ENCODE measurements at places on chromosomes 6 and 20.
A peak's percentile ranks its signal among the peaks of the same experiment; 100 is the strongest.

DNA sequence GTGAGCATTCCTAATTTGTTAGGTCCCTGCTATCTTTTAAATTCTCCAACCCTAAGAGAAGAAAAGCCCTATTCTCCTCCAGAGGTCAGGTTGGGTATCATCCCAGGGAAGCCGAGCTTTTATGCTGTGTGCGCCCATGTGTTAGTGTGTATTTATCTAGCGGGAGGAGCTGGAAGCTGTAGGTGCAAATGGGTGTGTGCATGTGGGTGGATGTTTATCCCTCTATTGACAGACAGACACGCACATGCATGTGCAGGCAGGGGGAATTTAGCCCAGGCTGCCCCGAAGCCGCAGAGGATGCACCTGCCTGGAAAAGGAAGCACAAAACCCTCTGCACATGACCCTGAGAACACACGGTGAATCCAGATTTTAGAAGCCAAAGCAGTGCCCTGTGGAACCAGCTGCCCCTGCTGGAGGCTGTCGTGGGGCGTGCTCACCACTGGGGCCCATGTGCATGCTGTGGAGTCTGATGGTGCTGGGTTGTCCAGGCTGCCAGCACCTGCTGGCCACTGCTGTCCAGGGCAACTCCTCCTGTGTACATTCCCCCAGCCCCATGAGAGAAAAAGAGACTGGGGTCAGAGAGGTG is 397.5 kb downstream of the TAF4 start:
- DNase-seq, result no peak

DNA sequence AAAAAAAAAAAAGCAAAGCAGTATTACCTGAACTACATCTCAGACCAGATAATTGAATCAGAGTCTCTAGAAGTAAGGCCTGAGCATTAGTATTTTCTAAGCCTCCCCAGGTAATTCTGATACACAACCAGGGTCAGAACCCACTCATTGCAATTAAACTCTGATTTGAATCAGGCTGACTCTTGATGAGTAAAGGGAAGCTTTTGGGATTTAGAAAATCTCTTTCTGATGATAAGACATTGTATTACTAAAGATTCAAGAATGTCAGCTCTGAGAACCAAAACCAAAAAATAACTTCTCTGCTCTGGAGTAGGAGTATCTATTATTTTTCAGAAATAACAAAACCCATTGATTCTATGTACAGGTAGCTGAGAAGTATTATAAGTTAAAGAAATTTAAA is 100.1 kb upstream of the COL21A1 start:
- no peak for DNase-seq

DNA sequence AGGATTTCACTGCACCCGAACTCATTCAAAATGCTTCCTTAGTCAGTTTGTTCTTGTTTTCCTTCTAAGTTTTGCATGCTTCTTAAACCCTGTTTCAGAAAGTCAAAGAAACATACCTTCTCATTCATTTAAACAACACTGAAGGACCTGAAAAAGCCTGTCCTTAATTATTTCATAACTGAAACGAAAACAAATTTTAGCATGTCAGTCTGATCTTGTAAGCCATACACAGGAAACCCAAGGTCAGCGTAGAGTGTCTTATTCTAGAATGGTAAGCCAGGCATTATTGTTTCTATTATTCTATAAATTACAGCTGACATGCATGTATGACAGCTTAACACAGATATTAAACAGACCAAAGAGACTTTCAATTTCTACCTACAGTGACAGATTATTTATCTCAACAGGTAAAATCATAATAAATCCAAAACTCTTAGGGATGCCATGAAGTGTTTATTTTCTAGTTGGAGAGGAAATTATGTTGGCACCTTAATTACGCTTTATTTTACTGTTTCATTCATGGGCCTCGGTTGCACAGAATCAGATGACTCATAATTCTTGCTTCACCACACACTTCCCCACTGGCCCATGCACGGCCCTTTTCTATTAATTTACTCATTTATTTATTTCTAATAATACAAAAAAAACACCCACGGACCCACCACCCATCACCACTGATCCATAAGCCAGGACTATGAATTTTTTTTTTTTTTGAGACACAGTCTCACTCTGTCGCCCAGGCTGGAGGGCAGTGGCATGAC is 39.3 kb upstream of the DUSP22 start:
- no peak for DNase-seq

- DNase-seq, result peak; percentile 88
Measured at GRCh38 chr6:26553264-26553634, 15.1 kb downstream of the HMGN4 start.

GRCh38 chr6:84282550-84282949 is 55.1 kb upstream of the CEP162 start:
- DNase-seq, result no peak

- no peak for DNase-seq
Measured at GRCh38 chr6:37135835-37136694, 33.9 kb upstream of the PIM1 start.

- no peak for DNase-seq
Measured at GRCh38 chr6:119324718-119325117, 24.8 kb downstream of the MAN1A1 start.

- no peak for DNase-seq
Measured at GRCh38 chr6:108294297-108294726, 542 bp upstream of the AFG1L start.

DNA sequence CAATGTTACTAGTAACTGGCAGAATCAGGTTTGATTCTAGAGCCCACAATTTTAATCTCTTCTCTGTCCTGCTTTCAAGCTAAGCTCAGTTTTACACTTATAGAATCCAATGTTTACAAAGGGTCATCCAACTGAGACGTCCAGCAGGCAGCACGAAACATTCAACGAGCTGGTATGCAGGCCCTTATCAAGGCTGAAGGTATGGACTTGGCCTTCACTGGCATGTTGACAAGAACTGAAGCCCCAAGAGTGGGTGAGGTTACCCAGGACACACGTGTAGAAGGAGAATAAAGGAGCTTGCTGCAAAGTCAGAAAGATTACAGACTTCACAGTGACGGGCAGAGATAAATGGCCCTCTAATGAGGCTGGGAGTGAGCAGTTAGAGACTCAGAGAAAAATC is 187.4 kb downstream of the KIF16B start:
- no peak for DNase-seq

GRCh38 chr6:14079433-14079832 is 38.1 kb upstream of the CD83 start:
- no peak for DNase-seq

GRCh38 chr6:156160007-156160794 is 617.0 kb upstream of the ARID1B start:
- DNase-seq, result no peak

- no peak for DNase-seq
Measured at GRCh38 chr6:156729248-156729647, 47.9 kb upstream of the ARID1B start.

DNA sequence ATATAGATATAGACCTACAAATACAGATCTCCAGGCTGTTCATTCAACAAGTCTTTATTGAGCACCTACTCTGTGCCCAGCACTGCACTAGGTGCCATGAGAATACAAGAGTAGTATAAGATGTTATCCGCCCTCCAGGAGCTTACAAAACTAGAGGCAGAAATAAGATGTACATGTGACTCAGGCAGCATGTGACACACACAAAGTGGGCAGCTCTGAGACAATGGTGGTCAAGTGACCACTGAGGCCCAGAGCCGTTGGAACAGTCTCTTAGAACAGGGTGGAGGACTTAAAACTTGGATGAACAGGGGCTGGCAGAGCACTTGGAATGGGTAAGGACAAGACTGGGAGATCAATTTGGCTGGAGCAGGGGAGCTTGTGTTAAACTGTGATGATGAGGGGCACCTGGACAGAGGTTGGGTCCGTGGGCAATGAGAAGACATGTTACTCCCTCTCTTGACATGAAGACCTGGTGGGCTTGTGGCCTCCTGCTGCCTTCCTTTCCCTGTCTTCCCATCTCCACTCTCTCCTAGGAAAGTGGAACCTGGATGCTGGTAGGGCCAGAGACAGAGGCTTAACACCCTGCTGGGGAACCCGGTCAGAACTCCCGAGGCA is 21.2 kb downstream of the TRIM15 start:
- DNase-seq, result no peak

DNA sequence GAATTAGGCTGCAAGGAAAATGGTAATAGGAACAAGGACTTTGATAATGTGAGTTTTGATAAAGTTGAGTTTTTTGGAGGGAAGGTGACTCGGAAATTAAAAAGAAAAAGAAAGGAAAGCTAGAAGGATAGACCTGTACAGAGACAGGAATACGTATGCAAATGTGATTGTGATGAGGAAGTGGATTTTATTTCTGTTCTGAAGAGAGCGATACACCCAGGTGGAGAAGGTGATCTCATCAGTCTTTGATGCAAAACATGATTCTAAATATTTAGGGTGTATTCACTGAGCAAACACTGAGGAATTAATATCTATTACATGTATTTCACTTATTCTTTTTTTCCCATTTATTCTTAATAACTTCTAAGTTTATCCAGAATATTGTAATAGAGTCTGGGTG is 9.2 kb upstream of the PLEKHG1 start:
- no peak for DNase-seq

GRCh38 chr20:19861147-19861759 is 103.2 kb downstream of the RIN2 start:
- no peak for DNase-seq

GRCh38 chr6:94683409-94683808 is 893.9 kb upstream of the MANEA start:
- no peak for DNase-seq

GRCh38 chr6:9675122-9675521 is 739.8 kb downstream of the TFAP2A start:
- no peak for DNase-seq

- DNase-seq, result no peak
Measured at GRCh38 chr6:86526238-86526637, 411.1 kb upstream of the HTR1E start.

DNA sequence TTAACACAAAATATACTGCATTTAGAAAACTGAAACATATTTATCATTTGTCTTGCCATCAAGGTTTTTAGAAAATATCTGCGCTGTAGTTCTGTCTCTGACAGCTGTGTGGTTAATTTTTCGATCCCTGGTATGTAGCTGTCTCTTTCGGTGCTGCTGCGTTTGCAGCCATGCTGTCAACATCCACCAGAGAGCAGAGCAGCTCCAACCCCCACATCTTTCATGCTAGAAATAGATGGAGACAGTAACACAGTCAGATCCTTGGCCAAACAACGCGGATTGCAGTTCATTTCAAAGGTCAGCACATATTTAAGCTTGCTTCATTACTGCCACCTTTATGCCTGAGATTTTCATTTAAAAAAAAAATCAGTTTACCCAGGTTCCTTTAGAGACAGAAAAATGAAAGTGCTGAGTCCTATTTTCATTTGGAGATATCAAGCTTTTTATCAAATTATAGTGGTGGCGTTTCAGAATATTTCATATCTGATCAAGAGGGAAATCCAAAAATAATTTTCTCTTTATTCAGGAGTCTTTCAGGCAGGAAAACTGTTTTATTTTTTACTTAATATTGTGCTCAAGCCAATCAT is 157.7 kb upstream of the MMS22L start:
- DNase-seq, result no peak

DNA sequence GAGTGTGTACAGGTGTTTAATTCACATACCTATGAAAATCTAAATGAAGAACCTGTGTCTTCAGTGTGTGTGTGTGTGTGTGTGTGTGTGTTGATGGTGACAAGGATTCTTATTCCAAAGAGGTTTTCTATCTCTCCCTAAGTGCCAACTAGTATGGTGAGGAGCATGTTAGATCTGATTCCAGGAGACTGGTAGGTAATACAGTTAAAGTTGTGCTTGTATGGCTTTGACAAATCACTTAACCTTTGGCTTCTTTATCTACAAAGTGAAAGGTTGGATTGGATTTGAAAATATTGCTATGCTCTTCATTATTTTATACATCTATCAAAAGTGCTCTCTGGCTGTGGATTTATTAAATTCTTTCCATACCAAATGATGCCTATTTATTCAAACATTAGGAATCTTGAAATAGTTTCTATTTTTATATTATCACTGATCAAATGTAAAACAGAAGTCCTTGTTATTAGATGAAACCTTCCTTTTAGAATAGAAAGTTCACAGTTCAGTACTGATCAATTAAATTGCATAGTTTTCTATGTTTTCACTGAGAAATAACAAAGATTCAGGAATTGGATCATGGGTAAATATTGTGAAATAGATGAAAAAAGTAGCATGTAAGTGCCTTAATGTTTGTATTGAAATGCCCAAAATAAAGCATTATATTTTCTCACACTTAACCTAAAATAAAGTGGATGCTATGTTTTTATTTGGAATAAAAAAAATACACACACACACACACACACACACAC is 84.4 kb upstream of the MLIP start:
- no peak for DNase-seq

DNA sequence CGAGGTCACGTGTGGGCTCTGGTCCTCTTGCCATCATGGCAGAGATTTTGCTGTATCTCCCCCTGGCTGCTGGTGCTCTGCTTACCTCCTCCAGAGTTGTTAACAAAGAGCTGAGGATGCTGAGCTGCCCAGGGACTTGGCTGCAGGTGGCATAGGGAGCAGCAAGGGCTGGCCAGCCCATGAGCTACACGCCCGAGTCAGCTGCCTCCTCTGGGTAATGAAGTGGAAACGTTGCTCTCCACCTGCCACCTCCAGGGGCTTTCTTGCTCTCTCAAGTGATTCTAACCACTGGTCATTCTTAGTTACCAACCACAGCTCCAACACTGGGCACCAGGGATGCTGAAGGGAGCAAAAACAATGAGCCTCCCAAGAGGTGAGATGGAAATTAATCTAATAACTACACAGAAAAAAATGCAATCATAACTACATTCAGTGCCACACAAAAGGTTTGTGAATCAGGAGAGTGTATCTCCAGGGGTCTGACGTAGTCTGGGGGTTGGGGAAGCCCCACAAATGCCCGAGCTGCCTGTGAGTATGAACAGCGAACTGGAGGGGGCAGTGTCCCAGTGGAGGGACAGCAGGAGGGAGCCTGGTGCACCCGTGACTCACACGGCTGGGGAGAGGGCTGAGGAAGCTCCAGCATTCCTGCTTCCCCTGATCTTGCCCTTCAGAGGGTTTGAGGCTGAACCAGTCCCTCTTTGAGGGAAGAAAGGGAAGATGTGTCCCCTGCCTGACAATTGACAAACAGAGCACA is 78.7 kb downstream of the CDH26 start:
- no peak for DNase-seq

DNA sequence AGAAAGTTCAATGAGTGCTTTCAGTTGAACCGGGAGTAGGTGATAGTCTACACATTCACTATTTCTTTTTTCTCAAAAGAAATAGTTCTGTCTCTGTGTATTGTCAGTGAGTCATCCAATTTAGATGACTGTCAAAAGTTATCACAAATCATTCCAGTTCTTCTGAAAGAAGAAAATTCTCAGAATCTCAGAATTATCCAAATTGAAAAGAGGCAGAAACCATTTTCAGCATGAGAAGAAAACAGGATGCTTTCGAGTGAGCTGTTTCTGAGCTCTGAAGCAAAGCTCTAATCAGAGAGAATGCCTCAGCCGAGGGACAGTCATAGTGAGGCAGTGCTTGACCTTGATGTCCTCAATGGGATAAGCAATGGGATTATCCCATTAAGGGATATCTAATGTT is 97.9 kb downstream of the HUS1B start:
- DNase-seq, result no peak

- DNase-seq, result no peak
Measured at GRCh38 chr6:165653196-165653595, 9.8 kb downstream of the PDE10A start.

GRCh38 chr6:35801148-35801547 is 4.0 kb upstream of the LHFPL5 start:
- no peak for DNase-seq

GRCh38 chr6:52514514-52514913 is 62.3 kb downstream of the TRAM2 start:
- DNase-seq, result no peak
